ENCODE measurements at places on chromosomes 4 and X. TPM values are rescaled to one million over a fixed set of nuclear protein-coding genes. Genes with fewer than 3 reads are reported as not detected.

DNA sequence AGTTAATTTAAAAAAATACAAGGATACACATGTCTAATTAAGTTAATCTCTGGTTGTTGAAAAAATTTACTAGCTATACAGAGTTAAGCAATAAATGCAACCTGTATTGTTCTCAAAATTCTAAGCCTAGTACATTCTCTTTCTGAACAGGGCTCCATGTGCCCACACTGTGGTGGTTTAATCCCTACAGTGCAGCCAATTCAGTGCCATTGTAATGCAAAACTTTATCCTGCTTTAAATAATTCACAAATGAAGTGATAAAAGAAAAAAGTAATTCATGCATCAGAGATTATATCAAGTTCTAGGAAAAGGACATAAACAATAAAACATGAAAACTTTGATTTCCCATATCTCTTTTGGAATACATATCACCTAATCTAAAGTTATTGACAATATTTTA lies 1089.2 kb downstream of the C4orf33 start:
- no peak for DNase-seq

- DNase-seq = peak; percentile 92
These were observed 29.2 kb upstream of the MXD4 start for GRCh38 chr4:2290974-2291704.

DNA sequence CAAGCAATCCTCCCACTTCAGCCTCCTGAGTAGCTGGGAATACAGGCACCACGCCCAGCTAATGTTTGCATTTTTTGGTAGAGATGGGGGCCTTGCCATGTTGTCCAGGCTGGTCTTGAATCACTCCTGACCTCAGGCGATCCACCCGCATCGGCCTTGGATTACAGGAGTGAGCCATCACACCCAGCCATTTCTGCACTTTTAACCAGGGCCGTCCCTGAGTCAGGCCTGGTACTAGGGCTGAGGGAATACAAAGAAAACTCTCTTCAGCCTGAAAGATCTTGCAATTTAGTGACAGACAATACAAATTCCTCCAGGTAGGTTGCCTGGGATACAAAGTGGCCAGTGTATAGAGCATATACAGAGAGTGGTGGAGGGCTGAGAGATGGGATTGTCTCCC lies 65.8 kb downstream of the BCOR start:
- DNase-seq = no peak

GRCh38 chr4:165331359-165331758 lies 3.9 kb downstream of the MSMO1 start:
- DNase-seq = no peak

DNA sequence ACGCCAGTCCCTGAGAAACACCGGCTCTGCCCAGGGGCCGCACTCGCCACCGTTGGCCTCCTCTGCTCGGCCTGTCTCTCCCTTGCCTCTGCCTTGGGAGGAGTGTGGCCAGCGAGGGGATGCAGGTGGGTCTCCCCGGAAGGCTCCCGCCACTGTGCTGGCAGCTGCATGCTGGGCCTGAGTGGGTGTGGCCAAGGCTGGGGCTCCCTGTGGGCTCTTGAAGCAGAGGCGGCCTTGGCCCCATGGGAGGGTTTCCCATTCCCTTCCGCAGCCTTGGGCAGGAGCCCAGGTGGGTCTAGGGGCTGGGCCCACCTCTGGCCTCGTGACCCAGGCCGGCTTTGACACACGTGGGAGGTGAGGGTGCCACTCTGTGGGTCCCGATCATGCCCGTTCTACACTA lies 19.1 kb downstream of the FGFRL1 start:
- no peak for DNase-seq

DNA sequence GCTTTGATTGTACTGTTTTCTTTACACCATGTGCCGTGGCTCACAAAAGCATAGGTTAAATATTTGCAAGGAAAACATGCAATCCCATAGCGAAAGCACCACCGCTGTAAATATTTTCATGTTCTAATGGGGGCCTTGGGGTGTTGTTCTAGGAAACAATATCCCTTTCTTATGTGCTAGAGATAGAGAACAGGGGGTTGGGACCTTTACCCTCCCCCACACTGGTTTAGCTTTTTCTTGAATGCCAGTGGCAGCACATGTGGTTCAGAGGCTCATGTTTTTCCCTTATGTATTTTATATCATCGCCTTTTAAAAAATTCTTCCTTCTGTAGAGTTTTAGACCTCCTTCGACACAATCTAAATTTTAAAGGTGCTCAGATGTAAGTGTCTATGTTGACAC lies 422.6 kb upstream of the TENM3 start:
- no peak for DNase-seq

DNA sequence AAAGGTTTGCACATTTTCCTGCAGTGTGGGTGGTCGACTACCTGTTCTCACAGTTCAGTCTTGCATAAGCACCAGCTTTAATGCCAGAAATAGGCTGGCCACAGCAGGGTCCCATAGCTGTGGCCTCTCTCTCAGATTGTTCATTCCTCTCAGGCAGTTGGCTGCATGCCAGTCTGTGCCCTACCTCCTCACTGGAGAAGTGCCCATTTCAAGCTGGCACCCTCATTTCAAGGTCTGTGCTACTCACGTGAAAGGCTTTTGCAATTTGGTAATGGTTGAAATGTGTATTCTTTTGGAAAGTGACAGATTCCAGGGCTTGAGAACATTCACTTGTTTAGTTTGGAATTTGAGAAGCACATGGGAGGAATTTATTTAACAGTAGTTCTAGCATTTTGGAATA lies 28.9 kb upstream of the MTMR1 start:
- no peak for DNase-seq

DNA sequence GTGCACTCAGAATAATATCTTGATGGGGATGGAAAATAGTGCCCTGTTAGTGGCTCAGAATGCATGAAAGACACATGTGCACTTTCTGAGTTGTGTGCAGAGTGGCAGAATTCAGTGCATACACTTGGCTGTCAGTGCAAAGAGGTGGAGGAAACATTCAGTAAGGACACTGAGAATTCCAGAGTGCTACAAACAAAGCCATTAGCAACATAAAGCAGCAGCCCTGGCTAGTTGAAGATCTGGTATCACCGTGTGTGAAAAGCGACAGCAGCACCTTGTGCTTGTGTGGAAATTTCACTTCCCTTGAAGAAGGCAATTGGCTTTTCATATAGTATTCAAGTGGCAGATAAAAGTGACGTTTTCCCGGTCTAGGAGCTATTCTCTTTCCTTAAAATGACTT lies 810.4 kb downstream of the TRIML1 start:
- DNase-seq = no peak

DNA sequence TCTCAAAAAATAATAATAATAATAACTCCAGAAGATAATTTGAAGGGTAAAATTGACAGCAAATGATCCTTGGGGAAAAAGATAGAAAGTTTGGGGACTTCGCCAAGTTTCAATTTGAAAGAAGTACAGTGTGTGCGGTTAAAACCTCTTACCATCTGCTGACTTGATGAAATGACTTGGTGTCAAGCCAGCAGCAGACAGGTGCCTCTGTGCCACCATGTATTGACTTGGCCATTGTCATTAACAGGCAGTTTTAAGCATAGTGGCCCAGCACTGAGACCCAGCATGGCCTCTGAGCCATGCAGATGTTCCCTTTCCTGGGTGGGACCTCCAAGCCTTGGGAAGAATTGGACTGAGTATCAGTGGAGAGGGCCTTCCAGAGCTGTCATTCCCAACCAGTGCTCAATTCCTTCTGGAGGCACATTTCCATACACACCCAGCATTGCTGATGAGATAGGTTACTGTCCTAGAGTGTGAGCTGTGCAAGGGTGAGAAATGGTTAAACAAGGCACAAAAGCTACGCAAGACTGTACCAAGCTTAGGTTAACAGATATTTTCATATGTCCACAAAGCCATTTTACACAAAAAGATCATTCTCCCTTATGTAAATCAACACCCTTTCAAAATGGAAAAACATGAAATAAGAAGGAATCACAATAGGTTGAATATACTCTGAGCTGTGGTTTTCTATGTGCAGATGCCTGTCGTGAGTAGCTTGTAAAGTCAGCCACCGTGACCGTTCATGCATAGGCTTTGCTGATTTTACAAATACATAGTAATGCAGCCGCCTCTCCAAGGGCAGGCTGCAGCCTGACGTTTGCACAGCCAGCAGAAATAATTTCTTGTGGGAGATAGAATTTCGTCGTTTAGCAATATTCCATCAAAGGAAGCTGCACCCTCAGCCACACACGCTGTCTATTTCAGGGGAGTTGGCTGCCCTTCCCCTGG lies 59.4 kb upstream of the FBXW7 start:
- no peak for DNase-seq

- DNase-seq = peak; percentile 48
These were observed 17.6 kb downstream of the TMEM187 start for GRCh38 chrX:153989973-153990655.

DNA sequence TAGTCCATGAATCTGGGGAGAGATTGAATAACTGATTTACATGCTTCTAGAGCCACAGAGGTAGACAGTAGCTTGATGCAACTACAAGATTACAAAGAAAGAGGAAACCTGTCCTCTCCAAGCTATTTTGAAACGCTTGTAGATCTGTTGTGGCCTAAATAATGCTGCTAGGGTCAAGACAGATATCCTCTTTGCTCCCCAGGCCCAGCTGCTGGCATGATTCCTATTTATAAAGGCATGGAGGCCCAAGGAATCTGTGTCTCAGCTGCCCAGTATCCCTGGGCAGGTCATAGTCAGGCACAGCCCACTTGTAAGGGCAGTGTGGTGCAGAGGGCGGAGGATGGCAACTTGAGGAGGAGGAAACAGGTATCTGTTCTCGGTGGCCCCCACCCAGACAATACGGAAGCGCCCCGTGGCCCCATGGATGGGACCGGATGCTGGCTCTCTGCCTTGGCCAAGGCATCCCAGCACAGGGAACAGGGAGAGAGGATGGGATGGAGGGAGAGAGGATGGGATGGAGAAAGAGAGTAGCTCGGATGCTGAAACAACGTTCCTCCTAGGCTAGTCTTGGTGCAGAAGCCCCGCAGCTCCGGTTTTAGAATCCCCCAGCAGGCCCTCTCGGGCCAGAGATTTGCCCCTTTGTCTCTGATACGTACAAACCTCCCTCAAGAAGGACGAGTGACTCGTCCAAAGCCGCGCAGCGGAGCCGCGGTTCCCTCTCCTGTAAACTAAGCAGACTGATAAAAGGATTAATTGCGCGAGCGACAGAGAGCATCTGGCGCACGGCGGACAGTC lies 767 bp upstream of the SMIM20 start:
- DNase-seq = peak; percentile 65

- DNase-seq = no peak
These were observed 70.1 kb downstream of the CHM start for GRCh38 chrX:85977218-85977617.

DNA sequence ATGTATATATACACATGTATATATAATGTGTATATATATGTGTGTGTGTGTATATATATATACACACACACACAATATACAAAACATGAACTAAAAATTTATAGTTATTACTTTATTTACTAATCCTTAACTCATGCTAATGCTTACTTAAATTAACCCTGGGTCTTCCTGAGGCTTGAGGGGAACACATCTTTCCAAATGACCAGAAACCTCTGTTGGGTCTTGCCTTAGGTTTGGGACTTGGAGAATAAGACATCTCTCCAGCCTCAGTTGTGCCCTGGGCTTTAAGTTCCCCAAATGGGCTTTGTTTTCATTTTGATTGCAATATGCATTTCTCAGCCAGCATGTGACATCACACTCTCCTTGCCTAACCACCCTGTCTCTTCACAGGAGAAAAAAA lies 7.7 kb downstream of the GEMIN8 start:
- DNase-seq = no peak

- DNase-seq = no peak
These were observed 209.8 kb downstream of the RTL9 start for GRCh38 chrX:110568441-110568840.

- no peak for DNase-seq
These were observed 32.0 kb downstream of the IL15 start for GRCh38 chr4:141668200-141668910.

Gene TLL1
- not detected for total RNA-seq

Gene RHOXF2B
- total RNA-seq = not detected

Gene NAA11
- total RNA-seq = not detected

Gene CT45A1
- total RNA-seq = not detected

Gene CT45A2
- not detected for total RNA-seq

Gene ITGB1BP2
- total RNA-seq = 5.6 TPM

Gene EVC
- total RNA-seq = 4.0 TPM

Data from activated CD8-positive, alpha-beta memory T cell treated with anti-CD3 and anti-CD28 coated beads, Interleukin-2, amount 10 ng/mL, durations not matched to agents 7 days and 5 days (primary cell).